8988T (cell line): ENCODE measurements at places on chromosomes 4 and X.

DNA sequence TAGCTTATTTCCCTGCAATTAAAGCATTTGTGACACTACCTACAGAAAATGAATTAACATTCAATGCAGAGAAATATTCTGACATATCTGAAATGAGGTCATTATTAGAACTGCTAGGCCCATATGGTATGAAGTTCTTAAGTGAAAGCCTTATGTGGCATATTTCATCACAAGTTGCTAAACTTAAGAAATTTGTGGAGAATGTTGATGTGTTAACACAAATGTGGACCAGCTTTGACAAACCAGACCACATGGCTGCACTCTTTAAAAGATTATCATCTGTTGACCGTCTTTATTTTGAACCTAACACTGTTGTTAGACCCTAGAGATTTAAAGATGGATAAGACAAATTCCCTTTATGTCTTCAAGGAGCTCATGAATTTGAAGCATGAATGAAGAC is 1024.1 kb downstream of the RPA4 start:
- no peak for DNase-seq

DNA sequence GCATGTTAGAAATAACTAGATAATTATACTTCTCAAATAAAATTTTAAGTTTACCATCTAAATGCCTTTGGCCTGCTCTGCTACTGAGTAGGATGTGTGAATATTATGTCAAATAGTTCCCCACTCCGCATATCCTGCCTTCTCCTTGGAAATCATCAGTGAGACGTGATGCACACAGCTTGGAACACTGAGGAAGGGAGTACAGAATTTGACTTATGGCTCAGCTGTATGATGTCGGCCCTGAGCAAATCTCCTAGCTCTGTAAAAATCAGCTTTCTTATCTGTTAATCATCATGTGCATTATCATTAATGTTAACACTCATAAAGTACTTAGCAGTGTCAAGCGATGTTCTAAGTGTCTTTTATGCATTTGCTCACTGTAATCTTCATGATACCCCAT is 241.0 kb upstream of the ANKRD50 start:
- DNase-seq: no peak

GRCh38 chrX:134571796-134572195 is 86.5 kb downstream of the PLAC1 start:
- DNase-seq: no peak

GRCh38 chr4:650951-651883 is 22.9 kb downstream of the ATP5ME start:
- DNase-seq: no peak

DNA sequence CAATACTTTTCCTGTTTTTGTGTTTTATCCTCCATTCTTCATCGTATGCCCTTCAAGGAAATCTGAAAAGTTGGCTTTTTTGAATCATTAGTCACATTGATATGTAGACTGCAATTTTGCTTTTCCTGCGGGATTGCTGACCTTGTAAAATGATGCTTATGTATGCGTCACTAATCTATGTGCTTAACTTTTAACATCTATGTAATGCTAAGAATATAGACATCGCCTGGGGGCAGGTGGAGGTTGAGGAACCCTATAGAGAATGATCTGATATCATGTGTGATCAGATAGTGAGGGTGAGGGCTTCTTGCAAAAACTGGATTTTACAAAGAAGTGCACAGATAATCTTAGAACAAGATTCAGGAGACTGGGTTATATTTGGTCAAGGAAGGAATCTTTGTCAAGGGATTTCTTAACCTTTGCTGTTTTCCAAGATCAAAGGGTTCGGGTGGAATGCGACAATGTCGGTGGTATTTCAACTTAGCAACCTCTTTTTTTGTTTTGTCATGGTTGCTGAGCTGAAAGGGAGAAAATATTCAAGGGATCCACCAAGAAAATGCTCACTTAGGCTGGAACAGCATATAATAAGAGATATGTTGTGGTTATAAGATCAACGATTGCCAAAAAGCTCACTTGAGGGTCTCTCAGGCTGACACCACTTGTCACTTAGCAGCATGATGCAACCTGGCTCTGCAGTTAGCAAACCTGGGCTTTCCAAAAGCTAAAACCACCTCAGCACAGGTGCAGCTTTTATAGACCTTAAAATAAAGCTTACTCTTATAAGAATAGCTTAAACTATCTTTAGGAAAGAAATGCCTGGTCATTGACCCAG is 70.6 kb upstream of the PUDP start:
- DNase-seq: no peak

GRCh38 chr4:151628001-151628608 is 132.7 kb downstream of the GATB start:
- DNase-seq: no peak

GRCh38 chr4:147773261-147774184 is 41.6 kb downstream of the ARHGAP10 start:
- DNase-seq: no peak

DNA sequence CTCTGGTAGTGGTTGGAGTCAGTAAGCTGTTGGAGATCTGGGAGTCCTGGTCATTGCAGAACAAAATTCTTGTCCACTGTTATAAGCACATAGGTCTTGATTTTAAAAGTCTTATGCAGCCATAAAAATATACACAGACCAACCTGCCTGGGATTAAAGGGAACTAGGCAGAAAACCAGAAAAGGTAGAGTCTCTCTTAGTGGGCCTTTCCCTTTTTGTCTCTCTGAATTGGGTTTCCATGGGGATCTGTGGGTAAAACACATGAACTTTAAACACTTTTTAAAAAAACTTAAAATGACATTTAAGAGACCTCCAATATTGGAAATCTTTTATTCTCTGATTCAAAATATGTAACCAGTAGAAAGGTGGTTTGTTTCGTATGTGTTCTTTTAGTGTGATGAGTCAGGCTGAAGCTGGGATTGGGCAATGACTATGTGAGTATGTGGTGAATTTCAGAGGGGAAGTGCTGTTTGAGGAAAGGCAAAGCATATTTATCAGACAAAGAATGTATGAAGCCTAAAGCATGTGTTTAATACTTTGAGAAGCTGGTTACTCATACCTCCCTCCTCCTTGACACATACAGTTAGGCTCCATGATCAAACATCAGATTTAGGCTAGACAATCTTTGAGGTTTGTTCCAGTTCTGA is 29.6 kb downstream of the SLC16A2 start:
- no peak for DNase-seq

DNA sequence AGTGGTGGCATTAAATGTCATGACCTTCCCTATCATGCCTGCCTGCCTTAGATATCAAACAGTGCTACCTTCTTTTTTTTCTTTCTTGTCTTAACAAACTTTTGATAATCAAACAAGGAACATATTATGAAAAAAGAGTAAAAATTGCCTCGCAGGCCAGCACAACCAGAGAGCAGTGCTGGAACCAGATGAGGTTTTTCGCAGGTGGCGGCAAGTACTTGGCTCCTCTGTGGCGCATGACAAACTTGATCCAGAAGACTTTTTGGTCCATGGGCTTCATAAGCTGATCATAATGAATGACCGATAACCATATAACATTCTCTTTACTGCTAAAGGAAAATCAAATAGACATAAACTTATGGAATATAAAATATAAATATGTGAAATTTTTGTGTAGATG is 61.8 kb downstream of the UGT2B10 start:
- DNase-seq: no peak

GRCh38 chrX:38178396-38178795 is 42.3 kb downstream of the SRPX start:
- DNase-seq: no peak

DNA sequence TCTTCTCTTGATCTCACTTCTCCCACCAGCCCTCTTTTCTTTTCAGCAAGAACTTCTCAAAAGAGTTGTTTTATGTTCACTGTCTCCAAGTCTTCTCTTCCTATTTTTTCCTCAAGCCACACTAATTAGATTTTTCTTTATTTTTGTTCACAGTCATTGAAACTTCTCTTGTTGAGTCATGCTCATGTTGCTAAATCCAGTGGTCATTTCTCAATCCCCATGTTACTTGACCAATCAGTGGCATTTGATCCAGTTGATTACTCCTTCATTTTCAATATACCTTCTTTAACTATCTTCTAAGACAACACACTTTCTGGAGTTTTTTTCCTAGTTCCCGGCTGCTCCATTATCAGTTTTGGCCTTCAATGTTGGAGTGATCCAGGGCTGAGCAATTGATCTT is 103.1 kb upstream of the LSM6 start:
- DNase-seq: no peak

- DNase-seq: no peak
These were observed 97.1 kb downstream of the ENOX2 start for GRCh38 chrX:130805903-130806302.

DNA sequence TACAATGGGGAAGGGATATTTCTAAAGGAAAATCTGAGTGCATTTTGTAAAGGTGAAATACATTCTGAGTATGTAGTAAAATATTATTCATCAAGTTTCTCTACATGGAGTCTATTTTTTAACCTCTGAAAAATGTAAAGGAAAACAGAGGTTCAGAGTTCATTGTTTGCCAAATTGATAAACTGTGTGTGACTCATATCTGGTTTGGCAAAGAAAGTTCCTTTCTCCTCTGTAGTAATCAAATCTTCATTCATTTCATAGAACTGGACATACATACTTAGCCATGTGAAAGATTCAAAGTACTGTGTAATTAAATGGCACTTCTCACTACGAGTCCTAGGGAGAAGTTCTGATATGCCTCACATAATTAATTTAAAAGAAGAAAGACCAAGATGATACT is 61.6 kb downstream of the HPGD start:
- DNase-seq: no peak

DNA sequence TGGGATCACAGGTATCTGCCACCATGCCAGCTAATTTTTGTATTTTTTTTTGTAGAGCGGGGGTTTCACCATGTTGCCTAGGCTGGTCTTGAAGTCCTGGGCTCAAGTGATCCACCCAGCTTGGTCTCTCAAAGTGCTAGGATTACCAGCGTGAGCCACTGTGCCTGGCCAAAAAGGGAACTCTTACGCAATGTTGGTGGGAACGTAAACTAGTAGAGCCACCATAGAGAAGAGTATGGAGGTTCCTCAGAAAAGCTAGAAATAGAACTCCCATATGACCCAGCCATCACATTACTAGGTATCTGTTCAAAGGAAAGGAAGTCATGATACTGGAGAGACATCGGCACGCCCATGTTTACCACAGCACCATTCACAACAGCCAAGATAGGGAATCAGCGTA is 85.9 kb downstream of the PRKX start:
- DNase-seq: no peak

GRCh38 chr4:41257906-41258305 is 1.2 kb downstream of the UCHL1 start:
- DNase-seq: no peak

DNA sequence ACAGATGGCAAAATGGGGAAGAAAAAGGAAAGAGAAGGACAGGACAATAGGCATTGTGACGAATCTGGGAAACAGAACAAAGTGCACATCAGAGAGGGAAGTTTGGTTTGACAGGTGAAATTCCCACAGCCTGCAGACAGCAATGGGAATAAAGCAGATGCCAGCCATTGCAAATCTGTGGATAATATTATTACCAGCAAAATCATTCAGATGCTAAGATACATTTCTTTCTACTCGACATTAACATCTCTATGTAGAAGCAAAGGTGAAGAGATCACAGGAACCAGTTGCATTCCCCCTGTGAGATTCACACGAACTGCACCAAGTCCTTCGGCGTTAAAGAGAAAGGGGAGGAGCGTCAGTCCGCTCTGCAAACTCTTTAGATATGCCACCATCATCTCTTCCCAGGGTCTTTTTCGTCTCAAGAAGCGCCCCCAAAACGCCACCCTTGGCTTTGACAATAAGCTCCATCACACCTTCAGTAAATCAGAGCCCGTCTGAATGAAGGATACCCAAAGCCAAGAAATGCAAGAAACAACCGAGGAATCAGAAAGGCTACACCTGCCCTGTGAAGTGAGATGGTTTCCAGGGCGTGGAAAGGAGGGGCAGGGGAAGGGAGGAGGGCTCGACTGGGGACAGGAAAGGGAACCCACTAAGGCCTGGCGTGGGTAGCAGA is 1.9 kb downstream of the NEUROG2 start:
- DNase-seq: no peak

- no peak for DNase-seq
These were observed 559.6 kb downstream of the SPRY1 start for GRCh38 chr4:123956204-123956603.

- no peak for DNase-seq
These were observed 53.7 kb downstream of the RASL11B start for GRCh38 chr4:52915730-52916300.

GRCh38 chr4:120973207-120973606 is 50.7 kb upstream of the PRDM5 start:
- DNase-seq: no peak

GRCh38 chrX:14825851-14826250 is 47.0 kb downstream of the FANCB start:
- no peak for DNase-seq

DNA sequence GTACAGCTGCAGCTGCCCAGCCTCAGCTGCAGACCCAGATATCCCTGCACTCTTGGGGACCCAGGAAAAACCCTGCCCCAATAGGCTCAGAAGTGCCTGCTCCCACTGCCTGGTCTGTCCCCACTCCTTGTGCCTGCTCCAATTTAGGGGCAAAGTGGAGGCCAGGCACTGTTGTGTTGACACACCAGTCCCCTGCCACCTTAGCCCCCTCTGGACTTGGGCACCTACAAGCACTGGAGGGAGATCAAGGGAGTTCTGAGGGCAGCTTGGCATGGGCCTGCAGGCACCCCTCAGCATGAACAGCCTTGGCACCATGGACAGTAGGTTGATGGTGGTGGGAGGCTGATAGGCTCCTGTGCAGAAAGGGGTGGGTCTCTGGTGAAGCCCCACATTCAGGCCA is 2020.8 kb upstream of the ADGRL3 start:
- no peak for DNase-seq

DNA sequence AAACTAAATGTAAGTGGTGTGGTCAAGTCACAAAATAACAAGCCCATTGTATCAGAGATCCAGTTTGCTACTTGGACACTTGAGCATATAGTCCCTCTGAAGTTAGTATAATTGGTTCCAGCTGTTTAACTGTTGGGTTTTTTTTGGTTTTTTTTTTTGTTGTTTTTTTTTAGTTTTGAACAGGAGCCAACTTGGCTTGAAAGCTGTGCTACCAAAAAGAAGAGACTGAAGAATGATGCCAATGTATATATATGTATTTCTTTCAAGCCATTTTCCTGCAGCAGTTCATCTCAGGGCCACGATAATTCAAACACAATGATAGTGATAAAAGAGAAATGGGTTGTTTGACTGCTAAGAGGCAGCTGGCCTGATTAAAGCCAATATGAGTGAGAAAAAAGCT is 138.3 kb downstream of the PCDH18 start:
- no peak for DNase-seq

- no peak for DNase-seq
These were observed 170.4 kb upstream of the FGF16 start for GRCh38 chrX:77276742-77277141.

- DNase-seq: no peak
These were observed 234.3 kb upstream of the HHIP start for GRCh38 chr4:144411700-144412099.

GRCh38 chr4:152929888-152930287 is 6.2 kb upstream of the FHDC1 start:
- DNase-seq: no peak

- DNase-seq: no peak
These were observed 13.3 kb upstream of the DUSP9 start for GRCh38 chrX:153633607-153634180.

DNA sequence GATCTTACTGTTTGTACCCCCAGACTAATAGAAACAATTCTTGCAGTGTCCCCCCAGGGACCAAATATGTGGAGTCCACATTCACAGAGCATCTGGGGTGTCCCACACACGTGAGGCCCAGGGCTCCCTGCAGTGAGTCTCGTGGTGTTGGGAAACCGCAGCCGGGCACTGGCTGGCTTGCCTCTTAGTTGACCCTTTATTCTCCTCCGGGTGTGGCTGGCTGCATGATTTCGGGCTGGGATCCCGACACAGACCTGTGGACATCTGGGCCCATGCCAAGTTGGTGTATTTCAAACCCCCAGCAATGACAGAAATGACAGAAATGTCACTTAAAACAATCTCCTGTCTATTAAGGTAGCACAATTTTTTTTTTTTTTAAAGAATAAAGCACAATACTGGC is 15.6 kb upstream of the CLDN24 start:
- DNase-seq: no peak
